ENCODE measurements at places on chromosomes 13 and 19.
A peak's percentile ranks its signal among the peaks of the same experiment; 100 is the strongest.

DNA sequence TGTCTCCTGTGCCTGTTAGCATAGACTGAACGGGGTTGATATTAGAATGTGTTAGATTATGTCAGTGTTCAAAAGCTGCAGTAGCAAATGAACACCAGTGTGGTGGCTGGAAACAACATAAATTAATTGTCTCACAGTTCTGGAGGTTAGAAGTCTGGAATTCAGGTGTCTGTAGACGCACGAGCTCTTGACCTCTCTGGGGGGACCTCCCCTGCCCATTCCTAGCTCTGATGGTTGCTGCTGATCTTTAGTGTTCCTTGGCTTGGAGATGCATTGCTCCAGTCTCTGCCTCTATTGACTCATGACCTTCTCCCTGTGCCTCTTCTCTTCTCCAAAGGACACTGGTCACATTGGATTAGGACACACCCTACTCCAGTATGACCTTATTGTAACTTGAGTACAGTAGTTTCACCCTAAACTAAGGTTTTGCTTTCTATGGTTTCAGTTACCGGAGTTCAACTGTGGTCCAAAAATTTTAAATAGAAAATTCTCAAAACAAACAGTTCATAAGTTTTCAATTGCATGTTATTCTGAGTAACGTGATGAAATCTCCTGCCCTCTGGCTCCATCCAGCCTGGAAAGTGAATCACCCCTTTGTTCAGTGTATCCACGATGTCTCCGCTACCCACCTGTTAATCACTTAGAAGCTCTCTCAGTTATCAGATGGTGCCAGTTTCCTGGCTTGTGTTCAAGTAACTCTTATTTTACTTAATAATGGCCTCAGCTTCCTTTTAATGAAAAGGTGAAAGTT is 273.2 kb downstream of the MYO16 start:
- DNase-seq, result no peak

- no peak for DNase-seq
These were observed 43.6 kb upstream of the RCBTB2 start for GRCh38 chr13:48576448-48577010.

DNA sequence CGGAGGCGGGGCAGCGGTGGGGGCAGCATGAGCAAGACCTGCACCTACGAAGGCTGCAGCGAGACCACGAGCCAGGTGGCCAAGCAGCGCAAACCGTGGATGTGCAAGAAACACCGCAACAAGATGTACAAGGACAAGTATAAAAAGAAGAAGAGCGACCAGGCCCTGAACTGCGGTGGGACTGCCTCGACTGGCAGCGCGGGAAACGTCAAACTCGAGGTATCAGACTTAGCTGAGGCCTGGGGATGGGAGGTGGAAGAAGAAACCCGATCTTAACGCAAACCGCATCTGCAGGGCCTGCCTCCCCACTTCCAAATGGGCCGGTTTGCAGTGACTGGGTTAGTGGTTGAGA is 693 bp downstream of the RFXAP start:
- no peak for DNase-seq

GRCh38 chr13:74142257-74142656 is 8.1 kb upstream of the KLF12 start:
- DNase-seq, result no peak

DNA sequence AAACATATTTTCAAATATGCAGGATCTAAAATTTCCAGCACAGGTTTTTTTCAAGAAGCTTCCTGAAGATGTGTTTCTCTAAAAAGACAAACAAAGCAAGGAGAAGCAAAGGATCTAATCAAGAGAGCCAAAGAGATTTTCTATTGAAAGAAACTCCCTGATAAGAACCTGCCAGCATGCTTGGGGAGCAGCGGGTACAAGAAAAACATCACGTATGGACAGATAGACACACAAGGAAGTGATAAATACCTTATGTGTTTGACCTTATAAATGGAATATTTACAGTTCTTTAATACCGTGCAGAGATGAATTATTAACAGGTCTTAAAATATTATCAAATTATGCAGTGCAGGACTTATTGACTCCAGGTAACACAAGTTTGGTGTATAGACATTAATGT is 562.1 kb downstream of the DACH1 start:
- DNase-seq, result no peak

DNA sequence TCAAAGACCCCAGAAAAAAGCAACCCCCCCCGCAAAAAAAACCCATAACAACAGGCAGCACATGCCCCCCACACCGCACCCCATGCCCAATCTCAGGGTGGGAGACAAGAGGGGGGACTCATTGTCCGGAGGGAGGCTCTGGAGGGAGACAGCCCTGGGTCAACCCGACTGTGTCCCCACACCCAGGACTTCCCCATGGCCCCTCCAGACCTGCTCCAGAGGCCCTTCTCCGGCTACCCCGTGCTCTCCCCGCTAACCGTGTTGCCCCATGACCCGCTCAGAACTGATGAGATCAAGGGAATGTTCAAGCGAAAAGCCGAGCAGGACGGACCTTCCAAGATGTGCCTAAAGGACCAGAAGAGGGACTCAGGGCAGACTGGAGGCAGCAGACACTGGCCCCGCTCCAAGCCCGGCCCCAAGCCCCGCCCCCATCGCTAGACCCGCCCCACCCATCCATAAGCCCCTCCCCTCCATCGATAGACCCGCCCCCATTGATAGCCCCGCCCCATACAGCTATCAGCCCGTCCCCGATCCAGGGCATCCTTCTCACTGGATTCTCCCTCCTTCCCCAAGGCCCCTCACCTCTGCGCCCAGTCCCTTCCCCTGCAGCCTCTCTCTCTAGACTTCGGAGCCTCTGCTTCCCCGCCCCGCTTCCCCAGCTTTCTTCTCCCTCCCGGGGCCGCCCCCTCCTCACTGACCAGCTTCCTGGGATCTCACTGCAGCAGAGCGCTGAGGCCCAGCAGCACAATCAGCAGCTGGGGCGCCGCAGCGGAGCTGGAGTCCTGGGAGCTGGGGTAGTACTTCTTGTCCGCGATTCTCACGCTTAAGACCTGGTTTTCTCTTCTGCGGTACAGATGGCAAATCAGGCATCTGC is 2.2 kb downstream of the BST2 start:
- DNase-seq, result no peak

GRCh38 chr19:18321734-18322102 is 1.2 kb downstream of the LSM4 start:
- DNase-seq, result no peak

DNA sequence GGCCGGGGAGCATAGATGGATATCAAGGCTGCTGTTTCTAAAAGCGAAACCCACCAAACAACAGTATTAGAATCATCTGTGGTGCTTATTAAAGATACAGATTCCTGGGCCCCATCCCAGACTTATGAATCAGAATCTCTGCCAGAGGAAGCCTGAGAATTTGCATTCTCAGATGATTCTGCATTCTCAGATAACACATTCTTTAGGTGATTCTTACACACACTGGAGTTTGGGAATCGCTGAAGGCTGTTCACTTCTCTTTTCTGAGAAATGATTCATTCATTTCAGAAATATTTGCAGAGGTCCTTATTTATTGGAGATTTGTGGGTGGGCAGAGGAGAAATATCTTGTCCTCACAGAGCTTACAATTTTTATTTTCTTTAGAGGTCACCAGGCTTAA is 24.4 kb downstream of the ALOX5AP start:
- no peak for DNase-seq

DNA sequence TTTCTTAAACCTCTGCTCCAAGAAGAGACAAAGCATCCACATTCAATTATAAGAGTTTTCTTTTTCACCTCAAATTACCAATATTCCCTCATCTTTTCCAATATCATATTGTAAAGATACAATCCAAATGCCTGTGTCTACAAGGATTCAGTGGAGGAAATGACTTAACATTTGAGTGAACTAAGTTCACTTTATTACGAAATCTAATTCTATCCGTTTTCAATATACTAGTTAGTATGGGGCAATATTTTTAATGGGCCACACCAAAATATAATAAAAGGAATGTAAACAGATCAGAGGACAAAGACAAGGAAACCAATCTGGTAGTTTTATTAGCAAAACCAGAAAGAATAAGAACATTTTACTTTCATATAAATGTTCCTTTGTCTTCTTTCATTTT is 136.0 kb downstream of the DCLK1 start:
- no peak for DNase-seq

DNA sequence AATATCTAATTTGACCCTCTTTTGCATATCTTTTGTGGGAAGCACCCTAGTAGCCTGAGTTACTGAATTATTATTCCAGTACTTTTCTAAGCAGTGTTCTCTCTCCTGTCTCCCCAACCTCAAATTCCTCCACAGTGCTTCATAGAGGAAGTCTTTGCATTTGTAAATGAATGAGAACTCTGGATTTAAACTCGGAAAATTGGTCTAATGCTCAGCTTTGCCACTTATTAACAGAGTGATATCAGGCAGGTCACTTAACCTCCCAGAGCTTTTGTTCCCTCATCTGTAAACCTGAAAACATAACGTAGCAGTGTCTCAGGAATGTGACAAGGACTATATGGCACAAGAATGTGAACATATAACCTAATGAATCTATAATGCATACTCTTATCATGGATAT is 26.2 kb downstream of the FREM2 start:
- no peak for DNase-seq

GRCh38 chr13:27559719-27560118 is 60.6 kb downstream of the LNX2 start:
- DNase-seq, result no peak

GRCh38 chr19:20167651-20168122 is 673 bp downstream of the ZNF486 start:
- DNase-seq, result no peak

- DNase-seq, result no peak
These were observed 35.6 kb upstream of the TPTE2 start for GRCh38 chr13:19596960-19597361.

- DNase-seq, result no peak
These were observed 271.0 kb downstream of the DNAJC15 start for GRCh38 chr13:43294412-43294811.

DNA sequence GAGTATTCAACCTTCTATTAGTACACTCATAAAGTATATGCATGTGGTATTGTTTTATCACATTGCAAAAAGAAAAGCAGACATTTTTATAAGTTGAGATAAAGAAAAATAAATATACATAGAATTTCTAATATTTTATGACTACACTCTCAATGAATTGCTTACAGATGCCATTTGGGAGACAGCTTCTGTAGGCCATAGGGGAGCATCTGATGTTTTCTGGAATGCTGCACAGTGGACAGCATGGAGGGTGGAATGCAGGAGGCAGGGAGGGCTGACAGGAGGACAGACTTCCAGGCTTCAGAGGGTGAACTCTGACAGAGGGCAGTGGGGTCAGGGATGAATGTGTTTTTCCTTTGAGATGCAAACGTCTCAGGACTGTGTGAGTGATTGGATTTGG is 45.8 kb downstream of the MIPEP start:
- DNase-seq, result no peak

DNA sequence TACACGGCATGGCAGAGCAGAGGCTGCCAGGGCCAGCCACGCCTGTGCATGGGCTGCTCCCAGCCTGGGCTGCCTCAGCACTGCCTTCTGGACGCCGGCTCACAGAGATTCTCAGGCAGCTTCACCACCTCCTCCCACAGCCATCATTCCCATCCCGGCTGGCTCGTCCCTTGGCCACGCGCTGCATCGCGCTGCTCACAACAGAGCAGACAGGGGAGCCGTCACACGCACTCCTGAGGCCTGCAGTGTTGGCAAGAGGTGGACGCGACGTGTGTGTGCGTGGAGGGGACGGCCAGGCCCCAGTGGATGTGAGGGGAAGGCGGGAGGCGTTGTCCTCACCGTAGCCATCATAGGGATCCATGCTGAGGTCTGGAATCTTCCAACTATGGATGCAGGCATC is 7.6 kb upstream of the PRKD2 start:
- no peak for DNase-seq

- DNase-seq, result peak; percentile 16
These were observed 32.2 kb downstream of the ANKRD27 start for GRCh38 chr19:32642771-32643170.

DNA sequence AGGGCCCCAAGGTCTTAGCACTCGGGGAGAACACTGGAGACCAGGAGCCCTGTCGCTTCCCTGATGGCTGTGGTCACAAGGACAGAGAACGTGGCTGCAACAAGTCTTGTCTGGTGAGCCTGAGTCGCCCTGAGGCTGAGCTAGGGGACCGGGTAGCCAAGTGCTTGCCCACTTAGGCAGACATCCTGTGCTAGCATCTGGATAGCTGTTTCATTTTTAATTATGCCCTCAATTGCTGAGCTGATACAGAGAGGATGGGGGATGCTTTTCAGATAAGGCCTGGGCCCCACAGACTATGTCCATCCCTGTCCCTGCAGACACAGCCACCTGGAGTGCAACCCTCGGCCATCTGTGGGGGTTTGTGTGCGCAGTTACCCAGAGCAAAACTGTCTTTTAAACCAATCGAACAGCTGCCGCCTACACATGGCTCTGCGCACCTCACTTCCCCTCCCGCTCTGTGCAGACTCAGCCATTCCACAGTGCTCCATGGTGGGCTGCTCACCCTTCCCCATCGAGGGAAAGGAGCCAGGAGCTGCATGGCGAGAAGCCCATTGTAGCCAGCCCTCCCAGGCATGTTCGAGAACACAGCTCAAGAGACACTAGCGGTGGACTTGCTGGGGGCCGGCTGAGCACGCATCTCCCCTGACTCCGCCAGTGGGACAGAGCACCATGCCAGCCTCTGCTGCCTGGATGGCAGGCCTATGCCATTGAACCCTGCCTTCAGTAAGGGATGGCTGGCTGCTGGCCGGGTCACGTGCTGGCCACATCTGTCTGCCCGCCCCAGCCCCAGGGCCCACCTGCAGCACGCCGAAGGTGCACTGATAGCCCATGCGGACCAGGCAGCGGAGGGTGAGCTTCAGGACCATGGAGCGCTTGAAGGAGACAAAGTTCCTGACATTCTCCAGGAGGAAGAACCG is 19.4 kb upstream of the EIF3G start:
- no peak for DNase-seq

DNA sequence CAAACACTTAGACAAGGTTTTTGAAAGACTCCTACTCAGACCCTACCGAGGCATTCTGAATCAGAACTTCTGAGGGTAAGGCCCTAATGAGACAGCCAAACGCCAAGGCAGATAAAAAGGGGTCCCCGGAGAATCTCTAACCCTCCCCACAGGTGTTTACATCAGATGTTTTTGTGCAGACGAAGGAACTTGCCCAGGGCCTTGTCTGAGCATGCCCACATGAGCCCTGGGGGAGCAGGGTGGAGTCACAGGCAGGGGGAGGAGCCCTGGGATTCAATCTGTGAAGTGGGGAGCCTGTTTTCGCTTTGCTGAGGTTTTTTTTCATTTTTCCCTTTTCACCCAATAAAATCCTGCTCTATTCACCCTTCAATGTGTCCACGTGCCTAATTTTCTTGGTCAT is 61.6 kb upstream of the MED4 start:
- DNase-seq, result peak; percentile 42

Data from stimulated activated CD4-positive, alpha-beta T cell treated with anti-CD3 and anti-CD28 coated beads, Interleukin-1b, Interleukin-23, amount 100 ng/mL, for 1 hour (primary cell).